Stomach (tissue), 19 donors: ENCODE measurements at places on chromosomes 3 and 15.

GRCh38 chr15:41483519-41483918 lies 10.2 kb upstream of the ITPKA start:
- no peak for DNase-seq

- DNase-seq: no peak
These were observed 405.1 kb downstream of the LPP start for GRCh38 chr3:188559072-188559429.

DNA sequence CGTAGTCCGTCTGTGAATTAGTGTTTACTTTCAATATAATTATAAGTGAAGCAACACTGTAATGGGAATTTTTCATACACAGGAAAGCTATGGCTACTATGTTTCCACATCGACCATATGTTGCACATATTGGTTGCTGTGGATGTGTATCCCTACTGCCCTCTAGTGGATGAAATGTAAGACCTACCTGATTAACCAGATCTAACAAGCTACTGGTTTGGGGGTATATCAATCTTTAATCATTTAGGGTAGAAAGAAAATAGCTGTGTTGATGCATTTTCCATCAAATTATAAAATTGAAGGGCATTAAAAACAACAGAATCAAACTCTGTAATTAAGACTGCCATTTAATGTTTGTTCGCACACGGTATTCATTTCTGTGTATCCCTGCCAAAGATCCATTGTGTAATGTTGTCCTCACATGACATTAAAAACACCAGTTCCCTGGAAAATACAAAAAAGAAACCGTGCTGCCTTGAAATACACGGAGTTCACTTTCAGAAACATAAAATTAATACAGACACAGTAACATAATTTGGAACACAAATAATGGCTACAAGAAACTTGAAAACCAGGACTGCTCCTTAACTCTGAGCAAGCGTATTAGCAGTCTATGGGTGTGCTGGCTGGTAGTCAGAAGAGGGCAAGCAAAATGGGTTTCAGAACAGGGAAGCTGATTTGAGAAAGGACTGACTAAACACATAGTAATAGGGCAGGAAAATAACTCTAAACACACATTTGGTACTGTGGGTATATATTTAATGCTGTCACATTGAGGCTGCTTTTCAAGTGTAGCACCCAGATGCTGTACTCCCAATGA lies 125.1 kb downstream of the TIGIT start:
- no peak for DNase-seq

GRCh38 chr3:67416703-67417102 lies 237.7 kb downstream of the SUCLG2 start:
- DNase-seq: no peak
